ENCODE measurements at places on chromosomes 2 and 18. TPM values are rescaled to one million over a fixed set of nuclear protein-coding genes. Genes with fewer than 3 reads are reported as not detected.

The PIEZO2 gene
- 41.2 TPM for total RNA-seq

The NEURL3 gene
- not detected for total RNA-seq

The ABCB11 gene
- not detected for total RNA-seq

The PSME4 gene
- 28.2 TPM for total RNA-seq

The TUBA3E gene
- not detected for total RNA-seq

The PRSS56 gene
- total RNA-seq, result 1.0 TPM
